Fibroblast of skin of left biceps (primary cell): ENCODE measurements at places on chromosomes 5 and 9.

DNA sequence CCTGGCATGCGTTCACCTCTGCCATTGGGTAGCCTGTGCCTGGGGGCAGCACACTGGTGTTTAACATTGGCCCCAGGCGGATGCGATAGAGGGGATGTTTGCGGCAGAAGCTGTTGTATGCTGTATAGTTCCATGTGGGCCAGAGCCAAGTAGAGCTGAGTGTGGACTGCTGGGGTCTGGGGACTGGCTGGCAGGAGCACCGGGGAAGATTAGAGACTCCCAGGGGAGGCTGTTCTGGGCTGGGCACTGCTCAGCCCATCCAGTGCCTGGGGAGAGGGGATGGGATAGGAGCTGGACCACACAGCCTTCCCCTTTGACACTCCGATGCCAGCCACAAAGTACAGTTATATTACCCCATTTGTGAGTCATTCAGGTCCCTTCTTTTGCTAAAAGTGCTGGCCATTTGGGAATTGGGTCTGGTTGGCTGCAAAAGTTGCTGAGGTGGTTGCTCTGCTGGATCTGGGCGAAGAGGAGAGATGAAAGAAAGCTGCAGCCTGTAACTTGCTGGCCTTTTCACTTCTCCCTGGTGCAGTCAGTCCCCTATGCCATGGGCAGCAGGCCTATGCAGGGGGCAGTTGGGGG lies 73.8 kb downstream of the RGS3 start:
- DNase-seq: no peak

DNA sequence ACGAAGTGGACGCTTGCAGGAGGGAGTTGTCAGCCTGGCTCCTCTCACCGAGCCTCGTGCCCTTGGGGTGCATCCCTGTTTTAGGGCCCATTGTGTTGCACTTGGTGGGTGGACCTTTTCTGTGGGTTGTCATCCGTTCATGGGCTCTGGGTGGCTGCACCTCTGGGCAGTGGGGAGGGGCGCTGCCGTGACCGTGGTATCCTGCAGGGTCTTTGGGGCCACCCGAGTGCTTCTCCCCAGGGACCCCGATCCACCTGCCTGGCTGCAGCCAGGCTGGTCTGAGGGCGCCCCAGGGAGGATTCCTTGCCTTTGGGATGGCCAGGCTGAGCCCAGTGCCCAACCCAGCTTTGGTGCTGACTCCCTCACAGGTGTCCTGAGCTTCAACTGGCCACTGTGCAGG lies 41.0 kb upstream of the UBAC1 start:
- no peak for DNase-seq

GRCh38 chr9:14354201-14354600 lies 40.3 kb upstream of the NFIB start:
- DNase-seq: no peak

- no peak for DNase-seq
Observed at GRCh38 chr9:105497704-105498103, 49.9 kb downstream of the FSD1L start.

DNA sequence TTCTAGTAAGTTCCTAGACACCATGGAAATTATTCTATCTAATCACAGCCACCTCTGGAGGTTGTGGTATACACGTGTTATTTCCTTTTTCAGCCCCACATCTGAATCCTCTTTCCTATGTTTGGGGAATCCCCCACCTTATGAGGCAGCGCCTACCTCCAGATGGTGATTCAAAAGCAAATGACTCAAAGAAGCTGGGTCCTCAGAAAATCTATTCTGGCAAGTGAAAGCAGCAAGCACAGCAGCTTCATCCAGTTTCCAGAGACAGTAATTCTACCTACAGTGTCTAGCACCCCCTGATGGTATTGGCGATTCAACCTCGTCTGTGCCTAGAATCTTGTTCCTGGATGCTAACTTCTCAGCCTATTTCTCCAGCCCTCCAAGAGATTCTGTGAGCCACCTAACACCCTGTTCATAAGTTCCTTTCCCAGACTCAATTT lies 43.0 kb downstream of the STRBP start:
- DNase-seq: no peak

DNA sequence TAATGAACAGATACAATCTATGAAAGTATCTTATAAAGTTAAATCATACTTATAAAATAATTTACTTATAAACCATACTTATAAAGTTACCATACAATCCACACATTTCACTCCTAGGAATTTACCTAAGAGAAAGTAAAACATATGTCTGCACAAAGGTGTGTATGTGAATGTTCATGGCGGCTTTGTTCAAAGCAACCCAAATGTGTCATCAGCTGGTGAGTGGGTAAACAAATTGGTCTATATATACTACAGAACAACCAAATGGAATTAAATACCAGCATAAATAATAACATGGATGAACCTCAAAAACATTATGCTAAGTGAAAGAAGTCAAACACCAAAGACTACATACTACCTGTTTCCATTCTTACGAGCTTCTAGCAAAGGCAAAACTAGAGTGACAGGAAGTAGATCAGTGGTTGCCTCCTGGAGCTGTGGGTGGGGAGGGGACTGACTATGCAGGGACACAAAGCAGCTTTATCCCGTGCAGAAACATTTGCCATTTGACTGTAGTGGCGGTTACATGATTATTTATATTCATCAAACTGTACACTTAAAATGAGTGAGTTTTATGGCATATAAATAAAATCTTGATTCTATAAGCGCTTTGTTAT lies 10.6 kb downstream of the TRAF1 start:
- no peak for DNase-seq

GRCh38 chr9:85344901-85345300 lies 396.9 kb downstream of the AGTPBP1 start:
- no peak for DNase-seq

GRCh38 chr9:110874963-110875674 lies 163.2 kb downstream of the LPAR1 start:
- no peak for DNase-seq

DNA sequence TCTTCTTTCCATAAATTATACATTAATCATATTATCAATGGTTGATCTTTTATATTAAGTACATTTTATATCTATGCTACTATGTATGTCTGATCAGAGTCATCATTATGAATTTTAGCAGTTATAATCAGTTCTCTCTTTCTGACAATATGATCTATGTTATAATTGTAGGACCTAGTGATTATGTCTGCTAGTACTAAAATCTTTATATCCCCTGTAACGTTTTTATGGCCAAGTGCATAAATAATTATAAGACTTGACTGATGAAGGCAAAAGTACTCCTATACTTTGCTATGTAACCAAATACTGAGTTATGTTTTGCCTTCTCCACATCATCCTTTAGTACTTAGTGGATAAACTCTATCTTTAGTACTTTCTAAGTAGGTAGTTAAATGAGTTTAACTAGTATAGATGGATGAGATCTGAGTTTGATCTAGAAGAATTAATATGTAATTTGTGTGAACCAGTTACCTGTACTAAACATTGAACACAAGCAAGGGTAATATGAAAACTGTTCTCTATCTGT lies 75.4 kb downstream of the SLF1 start:
- no peak for DNase-seq

DNA sequence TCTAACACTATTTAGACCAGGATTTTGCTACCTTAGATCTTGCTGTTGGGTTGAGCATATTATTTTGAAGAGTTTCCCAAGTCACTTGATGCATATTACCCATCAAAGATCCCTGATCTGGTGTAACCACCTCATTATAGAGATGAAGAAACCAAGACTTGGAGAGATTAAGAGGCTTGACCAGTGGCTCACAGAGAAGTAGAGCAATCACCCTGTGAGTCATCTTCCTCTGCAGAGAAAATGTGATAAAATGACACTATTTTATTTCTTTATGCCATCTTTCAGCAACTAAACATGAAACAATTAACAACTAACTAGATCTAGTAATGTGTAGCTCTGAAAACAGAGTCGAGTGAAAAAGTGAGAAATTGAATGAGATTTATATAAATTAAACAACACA lies 76.1 kb downstream of the KIF4B start:
- no peak for DNase-seq

- DNase-seq: no peak
Observed at GRCh38 chr9:4402501-4402900, 87.8 kb upstream of the SLC1A1 start.

DNA sequence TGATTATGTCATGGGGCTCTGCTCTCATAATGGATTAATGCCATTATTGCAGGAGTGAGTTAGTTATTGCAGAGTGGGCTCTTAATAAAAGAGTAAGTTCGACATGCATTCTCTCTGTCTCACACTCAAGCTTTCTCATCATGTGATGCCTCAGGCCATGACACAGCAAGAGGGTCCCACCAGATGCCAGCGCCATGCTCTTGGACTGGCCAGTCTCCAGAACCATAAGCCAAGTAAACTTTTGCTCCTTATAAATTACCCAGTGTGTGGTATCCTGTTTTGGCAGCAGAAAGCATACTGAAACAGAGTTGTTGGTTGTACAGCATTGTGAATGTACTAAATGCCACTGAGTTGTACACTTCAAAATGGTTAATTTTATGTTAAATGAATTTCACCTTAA lies 138.1 kb downstream of the MYO10 start:
- no peak for DNase-seq

- DNase-seq: no peak
Observed at GRCh38 chr5:168578538-168579487, at the start of gene PANK3. Gene PANK3, minus strand, starts transcription at chr5:168579368. Its CDS starts 85 bp downstream, at chr5:168579283.

DNA sequence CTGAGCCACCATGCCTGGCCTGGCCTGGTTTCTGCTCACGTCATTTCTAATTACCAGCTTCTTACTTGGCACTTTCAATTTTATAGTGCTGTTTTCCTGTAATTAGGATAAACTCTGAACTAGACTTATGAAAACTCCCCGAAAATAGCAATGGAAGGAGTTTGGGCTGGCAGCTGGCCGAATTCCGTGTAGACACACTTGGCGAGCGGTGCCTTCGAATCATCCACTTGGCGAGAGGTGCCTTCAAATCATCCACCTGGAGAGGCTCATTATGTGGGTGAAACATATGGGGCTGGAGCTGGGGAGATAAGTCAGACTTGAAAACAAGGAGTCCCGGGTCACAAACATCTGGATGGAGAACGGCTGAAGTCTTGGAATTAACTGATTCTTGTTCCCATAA lies 203.7 kb downstream of the ROR2 start:
- DNase-seq: no peak

DNA sequence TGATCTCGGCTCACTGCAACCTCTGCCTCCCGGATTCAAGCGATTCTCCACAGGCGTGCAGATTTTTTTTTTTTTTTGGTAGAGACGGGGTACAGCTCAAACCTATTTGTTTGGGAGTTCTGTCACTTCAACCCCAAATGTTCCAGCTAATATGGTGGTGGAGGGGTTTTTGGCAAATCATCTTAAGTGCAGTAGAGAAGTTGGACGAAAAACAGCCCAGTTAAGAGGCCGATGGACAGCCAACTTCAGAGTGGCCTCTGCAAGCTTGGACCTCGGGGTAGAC lies 756 bp upstream of the PRR7 start:
- DNase-seq: no peak
